ENCODE measurements at places on chromosomes 6 and 20. TPM values are rescaled to one million over a fixed set of nuclear protein-coding genes. Genes with fewer than 3 reads are reported as not detected.

The ADTRP gene
- polyA plus RNA-seq = 5.9 TPM

The ERVFRD-1 gene
- polyA plus RNA-seq = 0.24 TPM

The ARFGEF3 gene
- polyA plus RNA-seq = 1.2 TPM

DNA sequence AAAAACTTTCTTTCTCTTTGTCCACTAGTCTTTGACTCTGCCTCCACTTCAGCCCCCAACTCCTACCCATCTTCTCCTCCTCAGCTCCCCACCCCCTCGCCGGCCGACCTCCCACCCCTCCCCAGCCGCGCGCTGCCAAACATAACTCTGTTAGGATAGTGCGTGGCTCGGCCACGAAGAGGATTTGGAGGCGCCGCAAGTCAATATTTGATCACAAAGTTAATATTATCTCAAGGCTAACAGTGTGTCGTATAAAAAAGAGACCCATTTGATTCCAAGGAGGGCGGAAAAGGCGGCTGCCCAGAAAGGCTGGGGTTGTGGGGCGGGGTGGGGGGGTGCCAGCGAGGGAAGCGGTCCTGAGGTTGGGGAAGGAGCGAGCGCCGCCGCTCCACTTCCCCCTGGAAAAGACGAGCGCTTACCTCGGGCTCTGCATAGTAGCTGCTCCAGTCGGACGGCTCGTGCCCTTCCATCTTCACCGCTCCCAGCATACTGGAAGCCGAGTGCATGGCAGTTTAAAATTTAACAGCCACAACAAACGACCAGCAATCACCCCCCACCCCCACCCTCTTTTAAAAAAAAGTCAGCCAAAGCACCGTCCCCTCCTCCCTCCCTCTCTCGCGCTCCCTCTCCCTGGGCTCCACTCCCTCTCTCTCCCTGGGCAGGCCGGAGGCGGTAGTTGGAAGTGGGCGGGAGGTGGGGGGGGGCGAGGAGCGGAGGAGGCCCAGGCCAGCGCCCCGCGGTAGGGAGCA, 425 bp downstream of the FOXA2 start:
- DNase-seq = peak; percentile 69

DNA sequence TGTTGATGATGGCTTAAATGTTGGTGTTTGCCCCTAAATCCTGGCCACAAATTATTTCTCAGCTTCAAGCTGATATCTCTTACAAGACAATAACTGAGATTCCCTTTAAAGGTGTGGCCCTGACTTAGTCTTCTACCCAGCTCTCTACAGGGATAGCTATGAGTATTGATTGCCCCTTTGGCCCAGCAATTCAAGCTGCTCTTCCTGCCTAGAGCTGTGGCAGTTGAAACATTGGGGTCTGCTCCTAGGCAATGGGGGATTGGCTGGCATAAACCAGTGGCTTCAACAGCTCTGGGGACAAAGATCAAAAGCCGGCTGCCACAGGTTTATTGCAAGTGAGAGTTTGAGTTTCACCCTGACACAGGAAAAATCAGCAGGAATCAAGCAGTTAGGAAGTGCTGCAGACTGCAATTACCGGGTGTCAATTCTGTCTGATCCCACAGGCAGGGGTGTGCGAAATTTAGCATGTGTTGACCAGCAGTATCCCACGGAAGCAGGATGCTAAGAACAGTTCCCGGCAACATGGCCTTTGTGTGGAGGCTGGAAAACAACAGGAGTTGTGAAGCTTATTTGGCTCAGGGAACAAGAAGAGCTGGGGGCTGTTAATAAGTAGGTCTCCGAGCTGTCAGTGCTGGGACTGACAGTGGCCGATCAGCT, 66.2 kb upstream of the IYD start:
- DNase-seq = peak; percentile 23

DNA sequence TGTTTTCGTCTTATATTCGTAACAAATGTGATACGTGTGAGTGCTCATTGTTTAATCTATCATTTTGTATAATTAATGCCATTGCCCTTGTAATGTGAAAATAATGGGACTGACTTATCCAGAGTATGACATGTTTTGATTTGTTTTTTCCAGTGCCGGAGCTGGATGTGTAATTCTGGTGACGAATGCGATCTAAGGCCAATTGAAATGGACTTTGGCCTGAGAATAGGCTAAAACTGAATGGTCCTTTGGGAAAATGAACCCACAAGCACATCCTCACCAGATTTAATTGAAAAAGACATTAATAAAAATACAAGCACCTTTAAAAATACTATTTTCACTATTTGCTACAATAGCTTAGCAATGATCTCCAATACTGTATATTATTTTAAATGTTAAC, 6.7 kb upstream of the TAAR5 start:
- DNase-seq = no peak

DNA sequence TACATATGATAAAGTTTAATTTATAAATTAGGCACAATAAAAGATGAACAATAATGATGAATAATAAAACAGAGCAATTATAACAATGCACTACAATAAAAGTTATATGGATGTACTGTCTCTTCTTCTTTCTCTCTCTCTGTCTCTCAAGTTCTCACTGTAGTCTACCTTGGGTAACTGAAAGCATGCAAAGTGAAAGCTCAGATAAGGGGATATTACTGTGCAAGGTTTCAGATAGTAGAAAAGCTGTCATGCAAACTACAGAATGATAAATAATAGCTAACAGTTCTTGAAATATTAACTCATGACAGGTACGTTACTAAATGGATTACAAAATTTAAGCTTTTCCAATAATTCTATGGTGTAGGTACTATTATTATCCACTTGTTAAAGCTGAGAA, 311.9 kb upstream of the PRDM1 start:
- no peak for DNase-seq

- no peak for DNase-seq
Measured at GRCh38 chr20:32051720-32052089, 337 bp upstream of the HCK start.

DNA sequence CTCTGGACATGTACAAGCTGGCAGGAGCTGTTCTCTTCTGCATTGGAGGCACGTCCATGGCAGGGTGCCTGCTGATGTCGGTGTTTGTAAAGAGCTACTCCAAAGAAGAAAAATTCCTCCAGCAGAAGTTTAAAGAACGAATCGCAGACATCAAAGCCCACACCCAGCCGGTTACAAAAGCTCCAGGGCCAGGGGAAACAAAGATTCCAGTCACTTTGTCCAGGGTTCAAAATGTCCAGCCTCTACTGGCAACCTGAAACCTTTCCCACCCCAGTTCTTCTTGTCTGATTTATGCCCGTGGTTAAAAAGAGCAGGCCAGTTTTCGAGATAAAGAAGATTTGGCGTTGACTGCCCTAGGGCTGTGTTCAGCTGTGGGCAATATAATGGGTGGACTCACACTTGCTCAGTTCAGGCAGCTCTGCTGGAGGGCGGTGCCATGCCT, 19.7 kb downstream of the NRSN1 start:
- DNase-seq = no peak

GRCh38 chr6:53464927-53465460, 79.9 kb downstream of the GCLC start:
- DNase-seq = peak; percentile 82

DNA sequence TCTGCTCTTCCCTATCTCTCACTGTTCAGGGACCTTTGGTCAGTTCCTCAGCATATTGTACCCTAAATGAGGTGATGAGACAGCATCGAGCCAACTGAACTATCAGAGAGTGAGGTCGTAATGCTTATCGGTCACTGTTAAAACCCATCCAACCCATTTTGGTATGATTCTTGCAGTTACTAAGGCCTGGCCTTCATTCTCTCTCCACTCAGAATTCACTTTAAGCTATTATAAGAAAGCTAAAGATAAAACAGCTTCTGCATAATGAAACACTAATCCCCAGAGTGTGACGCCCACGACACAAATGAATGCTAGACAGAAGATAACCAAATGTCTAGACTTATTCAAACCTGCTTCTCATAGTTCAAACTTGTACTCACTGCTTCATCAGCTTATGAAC, 175.8 kb downstream of the GMPR start:
- DNase-seq = no peak

DNA sequence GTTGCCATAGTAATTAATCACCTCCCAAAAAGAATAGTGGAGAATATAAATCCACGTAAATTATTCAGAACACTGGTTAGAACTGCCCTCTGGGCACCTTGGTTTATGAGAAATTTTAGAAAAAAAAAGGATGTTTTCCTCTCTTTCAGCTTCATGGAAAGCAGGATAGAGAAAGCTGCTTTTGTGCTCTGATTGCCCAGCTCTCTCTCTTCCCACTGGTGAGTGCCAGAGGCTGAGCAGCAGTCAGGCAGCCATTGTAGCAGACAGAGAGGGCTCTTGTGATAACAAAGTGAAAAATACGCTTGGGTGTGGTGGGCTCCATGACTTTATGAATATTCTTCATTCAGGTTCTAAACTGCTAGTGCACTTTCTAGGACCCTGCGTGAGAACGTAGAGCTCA, 26.4 kb downstream of the SLC35F1 start:
- DNase-seq = no peak

DNA sequence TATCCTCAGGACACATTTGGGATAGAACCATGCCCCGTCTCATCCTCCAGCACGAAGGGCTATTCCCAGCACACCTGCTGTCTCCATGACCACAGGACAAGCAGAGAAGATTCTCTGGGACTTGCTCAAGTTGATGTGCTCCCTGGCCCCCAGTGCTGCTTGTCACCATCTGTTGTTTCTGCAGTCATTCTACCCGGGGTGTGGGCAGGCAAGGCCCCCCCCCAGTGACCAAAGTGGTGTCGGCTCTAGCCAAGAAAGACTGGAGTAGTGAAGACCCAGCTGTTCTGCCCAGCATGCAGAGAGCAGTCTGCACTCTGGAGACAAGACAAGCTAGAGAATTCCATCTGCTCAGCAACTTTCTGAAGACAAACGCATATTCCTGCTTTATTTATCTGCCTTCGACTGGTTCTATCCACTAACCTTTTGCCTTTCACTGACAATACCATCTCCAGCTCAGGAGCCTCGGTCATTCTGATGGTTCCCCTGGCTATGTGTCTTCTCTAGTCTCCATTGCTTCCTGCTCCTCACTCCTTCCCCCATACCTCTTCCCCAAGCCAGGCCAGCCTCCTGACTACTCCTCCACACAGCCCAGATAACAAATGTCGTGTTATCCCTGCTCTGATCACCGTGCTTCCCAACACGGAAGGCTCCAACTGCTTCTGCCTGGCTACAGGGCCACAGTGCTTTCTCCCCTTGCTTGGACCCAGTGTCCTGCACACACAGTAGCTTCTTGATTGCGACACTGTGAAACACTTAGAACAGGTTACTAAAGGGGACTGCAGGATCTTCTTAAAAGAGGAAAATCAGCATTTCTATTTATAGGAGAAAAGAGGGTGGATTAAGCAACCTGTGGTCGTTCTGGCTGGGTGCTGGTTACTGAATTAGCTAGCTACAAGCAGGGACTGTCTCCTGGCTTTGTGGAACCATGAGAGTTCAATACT, 86.7 kb upstream of the EMILIN3 start:
- DNase-seq = no peak

GRCh38 chr6:109496036-109496772, 13.2 kb upstream of the ZBTB24 start:
- DNase-seq = no peak

The UBE2C gene
- polyA plus RNA-seq = 2.0 TPM

DNA sequence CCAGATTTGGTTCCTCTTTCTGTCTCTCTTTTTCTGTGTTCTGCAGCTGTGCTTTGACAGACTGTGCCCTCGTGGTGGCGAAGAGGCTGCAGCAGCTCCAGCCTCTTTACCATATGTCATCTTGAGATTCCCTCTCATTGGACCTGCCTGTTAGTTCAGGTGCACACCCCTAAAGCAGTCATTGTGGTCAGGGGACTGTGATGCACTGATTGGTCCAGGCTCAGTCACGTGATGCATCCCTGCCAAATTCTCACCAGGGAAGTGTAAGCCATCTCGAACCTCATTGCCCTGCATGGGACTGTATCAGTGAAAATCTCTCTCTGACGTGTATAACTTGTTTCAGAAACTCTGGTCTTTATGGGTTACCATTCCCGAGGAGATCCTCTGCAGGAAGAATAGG, 160.3 kb downstream of the EYA2 start:
- DNase-seq = no peak

The DDO gene
- polyA plus RNA-seq = 13.4 TPM

DNA sequence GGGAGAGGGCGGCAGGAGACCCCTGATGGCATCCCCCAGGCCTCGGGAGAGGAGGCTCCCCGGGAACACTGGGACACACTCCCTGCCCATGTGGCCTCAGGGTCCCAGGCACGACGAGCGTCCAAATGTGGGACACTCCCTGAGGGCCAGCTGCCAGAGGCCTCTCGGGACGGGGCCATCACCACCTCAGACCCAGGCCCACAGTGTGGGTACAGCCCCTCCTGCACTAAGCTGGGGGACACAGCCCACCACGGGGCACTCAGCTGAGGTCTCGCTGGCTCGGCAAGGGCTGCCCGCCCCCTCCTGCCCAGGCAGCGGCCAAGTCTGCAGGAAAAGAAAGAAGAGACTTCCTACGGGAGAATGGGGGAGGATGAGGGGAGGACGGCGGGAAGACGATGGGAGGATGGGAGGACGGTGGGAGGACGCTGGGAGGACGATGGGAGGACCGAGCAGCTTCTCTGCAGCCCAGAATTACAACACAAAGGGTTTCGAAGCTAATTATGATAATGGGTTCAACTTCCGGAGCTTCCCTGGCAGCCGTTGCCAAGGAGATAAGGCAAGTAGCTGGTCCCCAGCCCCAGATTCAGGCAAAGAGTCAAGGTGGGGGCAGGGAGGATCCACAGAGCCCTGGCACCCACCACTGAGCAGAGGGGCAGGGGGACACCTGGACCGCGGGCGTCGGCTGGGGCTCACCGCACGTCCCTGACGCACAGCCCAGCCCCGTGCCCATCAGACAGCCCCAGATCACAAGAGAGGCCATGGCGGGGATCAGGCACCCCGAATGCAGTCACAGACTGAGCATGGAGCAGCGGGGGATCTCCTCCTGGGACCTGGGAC, 17.5 kb downstream of the KCNQ2 start:
- DNase-seq = no peak

- DNase-seq = no peak
Measured at GRCh38 chr6:21596949-21597682, 3.6 kb downstream of the SOX4 start.

The ATP6V1G2 gene
- polyA plus RNA-seq = 6.0 TPM

DNA sequence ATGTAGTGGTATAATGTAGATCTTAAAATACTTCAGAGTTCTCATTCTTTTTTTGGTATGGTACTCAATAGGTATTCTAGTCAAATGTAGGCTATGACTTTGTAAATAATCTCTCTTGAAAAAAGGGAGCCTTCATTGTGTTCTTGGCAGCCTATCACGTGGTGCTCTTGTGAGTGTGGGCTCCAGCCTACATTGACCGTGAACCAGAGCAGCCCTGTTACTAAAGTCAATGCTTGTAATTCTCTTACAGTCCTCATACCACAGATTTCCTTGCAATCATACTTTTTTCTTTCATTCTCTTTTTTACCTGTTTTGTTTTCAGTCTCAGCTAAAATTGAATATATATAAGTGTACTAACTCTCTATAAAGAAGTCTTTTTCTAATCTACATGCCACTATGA, 31.1 kb downstream of the ARID1B start:
- no peak for DNase-seq

The BMP2 gene
- polyA plus RNA-seq = 3.3 TPM
